AG10803 (cell line): ENCODE measurements at places on chromosomes 2 and 18.
A peak's percentile ranks its signal among the peaks of the same experiment; 100 is the strongest.

GRCh38 chr18:21998486-21998885, 170.9 kb upstream of the GATA6 start:
- DNase-seq = no peak

- peak; percentile 33 for DNase-seq
These were observed 107.4 kb upstream of the ACAA2 start for GRCh38 chr18:49920731-49921130.

GRCh38 chr2:129224486-129224885, 755.0 kb upstream of the RAB6C start:
- DNase-seq = no peak

- DNase-seq = no peak
These were observed 379.4 kb downstream of the RIT2 start for GRCh38 chr18:42736074-42736473.

DNA sequence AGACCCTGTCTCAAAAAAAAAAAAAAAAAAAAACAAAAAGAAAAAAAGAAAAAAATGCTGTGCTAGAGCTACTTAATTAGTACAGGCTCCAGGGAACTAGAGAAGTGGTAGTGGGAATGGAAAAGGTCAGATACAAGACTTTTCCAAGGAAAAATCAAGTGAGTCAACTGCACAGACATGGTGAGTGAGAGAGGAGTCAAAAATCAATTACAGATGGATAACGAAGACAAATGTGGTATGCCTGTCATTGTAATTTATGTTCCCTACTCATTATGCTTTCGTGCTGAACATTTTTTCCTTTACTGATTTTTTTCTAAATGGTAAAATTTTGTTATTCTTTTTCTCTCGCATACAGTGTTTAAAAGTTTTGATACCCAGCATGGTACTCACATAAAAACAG, 111.5 kb downstream of the MDH1 start:
- DNase-seq = peak; percentile 63

DNA sequence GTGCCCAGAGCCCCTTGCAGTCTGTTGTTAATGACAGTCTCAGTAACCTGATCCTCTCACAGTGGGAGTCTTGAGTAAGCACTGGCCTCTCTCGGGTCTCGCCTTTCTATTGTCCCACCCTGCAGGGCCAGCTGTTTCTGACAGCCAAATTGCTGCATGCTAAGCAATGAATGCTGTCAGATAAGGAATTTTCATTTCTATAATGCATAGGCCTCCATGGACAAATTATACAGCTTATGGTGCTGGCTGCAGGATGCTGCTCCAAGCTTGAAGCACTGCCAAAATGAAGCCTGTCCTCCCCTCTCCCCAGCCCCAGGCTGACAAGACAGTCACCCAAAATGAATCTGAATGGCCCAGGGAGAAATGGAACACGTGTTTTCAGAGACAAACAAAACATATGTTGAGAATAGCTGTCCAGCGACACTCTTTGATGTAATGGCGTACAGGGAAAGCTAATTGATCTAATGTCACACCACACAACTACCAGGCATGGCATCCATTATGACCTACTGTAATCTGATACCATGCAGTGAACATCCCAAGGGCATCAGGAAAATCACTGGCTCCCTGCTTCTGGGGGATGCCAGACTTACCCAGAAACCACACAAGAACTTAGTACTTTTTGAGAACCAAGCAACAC, 36.8 kb downstream of the ACVR1 start:
- DNase-seq = peak; percentile 45

DNA sequence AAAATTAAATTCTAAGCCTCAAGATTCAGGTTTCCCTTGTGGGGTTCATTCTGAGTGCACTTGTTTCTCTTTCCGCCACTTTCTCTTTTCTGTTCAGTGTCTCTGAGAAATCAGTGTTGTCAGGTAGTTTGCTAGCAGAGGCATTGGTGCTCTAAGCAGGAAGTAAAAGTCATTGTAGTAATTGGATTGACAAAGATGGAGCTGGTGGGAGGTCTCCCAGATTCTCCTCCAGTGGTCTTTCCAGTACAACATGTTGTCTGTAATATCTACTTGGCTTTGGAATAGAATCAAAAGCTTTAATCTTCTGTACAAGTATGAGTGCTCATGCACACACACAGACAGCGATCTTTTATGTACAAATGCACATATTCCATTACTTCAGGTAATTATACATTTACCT, 135.6 kb downstream of the KLHL14 start:
- no peak for DNase-seq

DNA sequence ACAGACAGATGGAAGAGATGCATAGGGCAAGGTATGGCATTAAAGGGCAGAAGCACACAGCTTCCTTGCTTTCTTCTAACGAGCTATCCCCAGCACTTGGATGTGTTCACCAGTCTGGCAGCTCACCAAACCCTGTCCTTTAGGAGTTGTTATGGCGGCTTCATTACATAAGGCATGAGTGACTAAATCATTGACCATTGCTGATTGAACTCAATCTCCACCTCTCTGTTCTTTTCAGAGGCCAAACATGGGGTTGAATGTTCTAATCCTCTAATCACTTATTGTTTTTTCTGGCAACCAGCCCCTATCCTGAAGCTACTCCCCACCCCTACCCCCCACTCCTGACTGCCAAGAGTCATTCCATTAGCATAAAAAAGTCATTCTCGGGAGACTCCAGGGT, 301.8 kb downstream of the XIRP2 start:
- peak; percentile 37 for DNase-seq
